MM.1S (cell line): ENCODE measurements at places on chromosomes 12 and 14.

- DNase-seq = no peak
Observed at GRCh38 chr12:32588604-32589003, 90.5 kb upstream of the DNM1L start.

GRCh38 chr12:85440271-85440670 is 160.3 kb downstream of the ALX1 start:
- no peak for DNase-seq

- DNase-seq = no peak
Observed at GRCh38 chr12:101616027-101616494, 21.3 kb downstream of the MYBPC1 start.

DNA sequence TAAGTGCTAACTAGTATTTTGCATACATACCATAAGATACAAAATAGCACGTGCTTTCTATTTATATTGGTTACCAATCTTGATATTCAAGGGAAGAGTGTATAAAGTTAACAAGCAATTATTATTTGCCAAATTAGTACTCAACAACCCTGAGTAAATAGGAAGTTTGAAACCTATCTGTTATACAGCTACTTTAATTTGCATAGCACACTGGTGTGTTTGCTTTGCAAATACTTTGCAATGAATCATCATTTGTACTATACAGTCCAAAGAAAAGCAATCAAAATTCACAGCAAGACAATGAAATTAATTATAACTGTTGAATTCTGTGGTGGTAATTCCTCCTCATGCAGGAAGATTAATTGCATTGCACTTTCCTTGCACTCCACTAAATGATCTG is 469.1 kb downstream of the PRKD1 start:
- no peak for DNase-seq

- no peak for DNase-seq
Observed at GRCh38 chr14:63276016-63276415, 42.7 kb downstream of the GPHB5 start.

DNA sequence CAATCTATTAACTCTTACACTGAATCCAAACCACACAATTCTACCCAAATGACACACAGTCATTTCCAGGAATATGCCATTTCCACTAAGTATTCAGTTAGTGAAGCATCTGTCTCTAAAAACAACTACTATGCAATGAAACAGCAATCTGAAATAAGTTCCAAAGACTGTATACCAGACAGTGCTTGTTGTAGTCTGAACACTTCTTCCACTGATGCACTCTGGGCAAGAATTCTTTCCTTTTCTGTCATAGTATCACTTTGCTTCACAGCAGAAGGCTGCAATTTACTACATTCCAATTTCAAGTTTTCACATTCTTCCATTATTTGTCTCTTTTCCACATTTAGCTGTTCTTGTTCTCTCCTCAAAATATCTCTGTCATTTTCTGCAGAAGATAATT is 25.8 kb downstream of the TRIP11 start:
- no peak for DNase-seq

DNA sequence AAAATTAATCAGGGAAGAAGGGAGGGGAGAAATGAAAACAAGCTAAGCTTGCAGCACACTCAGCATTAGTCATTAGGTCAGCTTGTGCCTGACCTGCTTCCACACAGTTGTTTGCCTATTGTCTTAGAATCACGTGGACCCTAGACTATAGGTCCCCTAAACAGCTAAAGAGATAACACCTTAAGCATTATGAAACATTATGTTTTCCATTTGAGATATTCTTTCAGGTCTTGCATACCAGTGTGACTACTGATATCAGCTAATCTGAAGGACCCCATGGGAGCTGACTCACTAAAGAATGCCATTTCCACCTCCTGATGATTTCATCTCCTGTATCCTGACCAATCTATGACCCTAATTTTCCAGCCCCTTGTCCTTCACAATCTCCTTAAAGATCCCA is 154.1 kb upstream of the FUT8 start:
- DNase-seq = no peak

DNA sequence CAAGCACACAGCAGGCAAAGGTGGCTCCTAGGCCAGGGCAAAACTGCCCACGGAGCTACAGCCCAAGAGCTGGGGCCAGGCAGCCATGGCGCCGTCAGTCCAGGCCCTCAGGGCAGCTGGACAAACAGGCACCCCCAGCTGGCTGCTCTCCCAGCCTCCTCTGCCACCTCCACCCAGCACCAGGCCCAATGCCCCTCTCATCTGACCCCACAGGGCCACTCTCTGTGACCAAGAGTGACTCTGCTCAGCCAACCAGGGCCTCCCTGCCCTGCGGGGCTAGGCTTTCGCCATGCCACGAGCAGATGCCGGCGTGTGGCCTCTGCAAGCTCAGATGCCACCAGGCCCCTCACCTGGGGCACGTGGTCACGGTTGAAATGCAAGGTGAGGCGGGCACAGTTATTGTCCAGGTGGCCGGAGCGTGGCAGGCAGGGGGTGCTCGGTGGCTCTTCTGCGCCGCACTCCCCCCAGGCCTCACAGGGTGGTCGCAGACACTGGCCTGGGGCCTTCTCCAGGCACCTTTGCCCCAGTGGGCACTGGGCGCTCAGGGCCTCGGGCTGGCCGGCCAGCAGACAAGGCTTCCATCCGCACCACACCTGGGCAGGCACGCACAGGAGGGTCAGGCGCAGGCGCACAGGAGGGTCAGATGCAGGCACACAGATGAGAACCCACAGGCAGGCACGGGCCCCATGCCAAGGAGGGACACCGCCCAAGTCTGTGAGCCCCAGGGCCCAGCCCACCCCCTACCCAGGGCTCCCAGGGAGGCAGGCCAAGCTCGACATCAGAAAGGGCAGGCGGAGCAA is 23.0 kb downstream of the JAG2 start:
- no peak for DNase-seq

GRCh38 chr14:82067221-82067875 is 533.7 kb upstream of the SEL1L start:
- DNase-seq = no peak

DNA sequence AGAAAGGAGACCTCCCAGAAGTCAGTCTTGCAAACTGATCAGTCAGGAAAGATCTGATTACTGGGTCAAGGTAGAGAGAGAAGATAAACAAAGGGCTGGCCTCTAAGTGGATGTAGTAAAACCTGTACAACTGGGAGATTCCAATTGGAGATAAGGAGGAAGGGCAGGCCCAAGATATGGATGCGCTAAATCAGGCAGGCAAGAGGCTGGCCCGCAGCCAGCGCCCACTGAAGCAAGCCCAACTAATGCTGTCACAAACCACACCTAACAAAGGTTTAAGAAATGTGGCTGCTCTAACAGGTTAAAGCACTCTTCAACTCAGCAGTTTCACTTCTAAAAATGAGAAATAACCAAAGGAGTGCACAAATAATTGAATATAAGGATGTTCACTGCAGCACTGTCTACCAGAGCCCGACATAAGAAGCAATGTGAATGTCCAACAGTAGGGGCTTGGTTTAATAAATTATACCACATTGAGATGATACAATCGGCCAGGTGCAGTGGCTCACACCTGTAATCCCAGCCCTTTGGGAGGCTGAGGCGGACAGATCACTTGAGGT is 4.7 kb downstream of the GLTP start:
- DNase-seq = peak; percentile 83

- no peak for DNase-seq
Observed at GRCh38 chr12:24848941-24849477, 99.9 kb downstream of the BCAT1 start.
